ENCODE measurements at places on chromosomes 2 and 18.
A peak's percentile ranks its signal among the peaks of the same experiment; 100 is the strongest.

DNA sequence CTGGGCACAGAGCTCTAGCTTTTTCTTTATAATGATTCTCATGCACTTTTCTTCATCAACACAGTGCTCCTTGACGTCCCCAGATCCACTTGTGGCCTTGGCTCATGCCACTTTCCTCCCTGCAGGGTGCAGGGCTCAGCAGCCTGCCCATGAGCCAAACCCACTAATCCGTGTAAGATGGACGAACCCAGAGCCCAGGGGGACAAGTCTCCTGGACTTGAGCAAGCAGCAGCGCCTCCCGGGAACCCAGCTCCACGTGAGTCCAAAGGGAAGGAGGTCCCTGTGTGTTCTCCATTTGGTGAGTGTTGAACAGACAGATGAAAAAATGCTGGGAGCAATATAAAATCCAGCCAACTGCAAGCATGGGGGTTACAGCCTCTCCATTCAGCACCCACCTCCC, 470.6 kb upstream of the HS6ST1 start:
- DNase-seq: peak; percentile 16

GRCh38 chr2:230715201-230715600, 2.6 kb downstream of the CAB39 start:
- no peak for DNase-seq

DNA sequence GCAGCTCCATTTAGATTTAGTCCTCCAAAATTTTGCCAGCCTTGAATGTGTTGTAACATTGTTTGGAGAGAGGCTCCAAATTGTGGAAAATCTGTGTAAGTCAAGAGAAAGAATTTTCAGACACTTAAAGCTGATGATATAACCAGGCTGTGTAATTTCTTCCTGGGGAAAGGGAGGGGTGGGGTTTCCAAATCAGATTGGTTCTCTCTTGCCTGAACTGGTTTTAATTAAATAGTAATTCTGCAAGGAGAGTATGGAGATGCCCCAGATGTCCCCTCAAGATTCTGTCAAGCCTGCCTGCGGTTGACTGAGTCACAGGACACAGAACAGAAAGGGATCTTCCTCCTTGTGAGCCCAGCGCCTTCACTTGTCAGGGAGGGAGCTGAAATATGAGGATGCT, 54.5 kb downstream of the C18orf63 start:
- no peak for DNase-seq

DNA sequence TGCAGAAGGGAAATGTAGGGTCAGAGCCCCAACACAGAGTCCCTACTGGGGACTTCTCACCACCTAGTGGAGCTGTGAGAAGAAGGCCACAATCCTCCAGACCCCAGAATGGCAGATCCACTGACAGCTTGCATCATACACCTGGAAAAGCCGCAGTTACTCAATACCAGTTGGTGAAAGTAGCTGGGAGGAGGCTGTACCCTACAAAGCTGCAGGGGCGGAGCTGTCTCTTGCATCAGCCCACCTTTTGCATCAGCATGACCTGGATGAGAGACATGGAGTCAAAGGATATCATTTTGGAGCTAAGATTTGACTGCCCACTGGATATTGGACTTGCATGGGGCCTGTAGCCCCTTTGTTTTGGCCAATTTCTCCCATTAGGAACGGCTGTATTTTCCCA, 237.3 kb downstream of the CALCRL start:
- no peak for DNase-seq

- DNase-seq: no peak
These were observed 7.4 kb downstream of the IL1R2 start for GRCh38 chr2:101998896-101999789.

DNA sequence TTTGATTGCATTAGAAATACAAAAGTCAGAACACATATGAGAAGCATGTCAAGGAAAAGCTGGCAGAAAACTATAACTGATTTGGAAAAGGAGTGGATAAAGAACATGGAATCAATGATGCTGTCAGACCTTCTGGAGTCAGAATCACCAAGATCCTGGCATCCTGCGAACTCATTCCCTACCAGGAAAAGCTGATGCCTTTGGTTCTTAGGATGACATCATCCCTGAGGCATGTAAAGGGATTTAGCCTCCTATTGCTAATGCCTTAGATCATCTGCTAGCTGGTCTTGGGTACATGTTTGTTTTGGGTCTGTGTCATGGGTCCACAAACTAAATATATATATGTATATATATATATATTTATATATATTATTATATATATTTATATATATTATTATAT, 680.7 kb downstream of the EPHA4 start:
- no peak for DNase-seq

DNA sequence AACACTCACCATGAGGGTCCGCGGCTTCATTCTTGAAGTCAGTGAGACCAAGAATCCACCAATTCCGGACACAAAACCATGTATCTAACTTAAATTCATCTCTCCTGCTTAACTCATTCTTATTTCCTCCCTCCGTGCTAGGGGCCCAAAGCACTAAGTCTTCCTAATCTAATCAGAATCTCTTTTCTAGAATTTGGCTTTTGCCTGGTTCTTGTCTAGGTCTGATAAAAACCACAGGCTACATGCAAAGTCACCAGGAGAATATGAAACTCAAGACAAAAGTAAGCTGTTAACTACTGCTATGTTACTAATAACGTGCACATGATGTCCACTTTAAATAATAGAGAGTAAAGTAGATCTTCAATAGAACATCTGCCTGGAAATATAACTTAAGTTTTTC, 69.9 kb downstream of the TRIP12 start:
- no peak for DNase-seq

DNA sequence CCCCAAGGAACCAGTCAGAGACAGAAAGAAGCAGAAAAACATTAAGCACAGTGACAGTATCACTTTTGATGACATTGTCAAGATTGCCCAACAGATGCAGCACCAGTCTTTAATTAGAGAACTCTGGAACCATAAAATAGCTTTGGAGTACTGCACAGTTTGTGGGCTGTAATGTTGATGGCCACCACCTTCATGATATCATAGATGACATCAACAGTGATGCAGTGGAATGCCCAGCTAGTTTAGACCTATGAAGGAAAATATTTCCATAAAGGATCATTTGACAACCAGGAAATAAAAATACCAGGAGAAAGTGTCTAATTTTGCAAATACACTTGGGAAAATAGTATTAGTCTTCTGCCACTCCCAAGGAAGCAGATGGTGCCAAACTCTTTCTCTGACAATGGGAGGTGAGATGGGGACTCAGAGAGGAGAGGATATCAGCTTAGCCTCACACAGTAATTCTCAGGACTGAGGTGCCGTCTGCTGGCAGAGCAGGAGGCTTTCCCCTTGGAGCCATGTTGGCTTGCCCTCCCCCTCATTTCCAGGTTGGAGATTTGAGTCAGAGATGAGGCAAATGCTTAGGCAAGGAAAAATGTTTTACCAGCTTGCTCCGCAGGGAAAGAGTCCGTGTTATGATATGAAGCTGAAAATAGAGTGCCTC, 107.5 kb upstream of the CELF4 start:
- DNase-seq: no peak

GRCh38 chr18:27713037-27713737, 463.7 kb downstream of the CDH2 start:
- DNase-seq: no peak

DNA sequence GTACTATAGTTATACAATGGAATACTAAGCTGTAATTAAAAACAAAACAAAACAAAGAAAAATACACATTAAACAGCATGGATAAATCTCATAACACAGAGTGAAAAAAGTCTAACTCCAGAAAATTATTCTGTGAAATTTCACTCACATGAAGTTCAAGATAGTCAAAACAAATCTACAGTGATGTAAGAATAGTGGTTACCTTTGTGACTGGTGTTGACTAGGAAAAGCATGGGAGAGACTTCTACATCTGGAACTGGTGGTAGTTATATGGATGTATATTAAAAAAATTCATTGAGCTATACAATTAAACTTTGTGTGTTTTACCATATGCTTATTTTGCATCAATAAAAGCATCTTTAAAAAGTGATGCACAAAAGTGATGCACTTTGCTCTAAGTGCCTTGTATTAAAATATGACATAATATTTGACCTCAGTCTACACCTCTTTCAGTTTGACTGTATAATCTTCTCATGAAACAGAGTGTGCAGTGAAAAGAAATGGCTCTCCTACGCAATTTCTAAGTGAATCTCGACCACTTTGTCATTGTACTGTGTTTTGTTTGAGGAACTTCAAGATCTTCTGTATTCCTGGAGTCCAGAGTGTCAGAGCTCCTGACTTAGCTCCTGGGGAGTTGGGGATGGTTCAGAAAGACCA, 28.0 kb downstream of the STAT4 start:
- DNase-seq: no peak

GRCh38 chr2:30862054-30862651, 54.9 kb upstream of the CAPN13 start:
- DNase-seq: peak; percentile 65

GRCh38 chr18:56305583-56305982, 332.8 kb downstream of the TXNL1 start:
- no peak for DNase-seq
